ENCODE measurements at places on chromosomes 12 and 14. TPM values are rescaled to one million over a fixed set of nuclear protein-coding genes. Genes with fewer than 3 reads are reported as not detected.

GOLGA3 gene
- total RNA-seq = 61.1 TPM

C14orf39 gene
- total RNA-seq = 0.08 TPM

CHD8 gene
- total RNA-seq = 64.7 TPM

MYF6 gene
- not detected for total RNA-seq

ADAM21 gene
- total RNA-seq = 0.08 TPM

GRIN2B gene
- not detected for total RNA-seq

RAPGEF3 gene
- total RNA-seq = 5.8 TPM

FLVCR2 gene
- total RNA-seq = 9.7 TPM

FAM181A gene
- not detected for total RNA-seq

DNA sequence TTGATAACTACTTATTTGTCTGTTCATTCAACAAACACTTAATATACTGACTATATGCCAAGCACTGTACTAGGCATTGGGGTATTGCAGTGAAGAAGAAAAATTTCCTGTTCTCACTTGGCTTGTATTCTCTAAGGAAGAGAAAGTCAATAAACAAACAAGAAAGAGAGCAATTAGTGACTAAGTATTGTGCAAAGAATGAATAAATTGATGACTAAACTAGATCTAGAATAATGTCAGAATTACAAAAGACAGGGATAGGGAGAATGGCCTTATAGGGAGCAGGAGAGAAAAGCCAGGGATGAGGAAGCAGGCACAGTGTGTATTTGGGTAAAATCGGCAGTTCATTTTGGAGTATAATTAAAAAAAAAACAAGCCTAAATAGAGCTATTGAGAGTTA is 4.2 kb upstream of the LIN7A start:
- DNase-seq = no peak

- no peak for DNase-seq
These were observed 75.5 kb upstream of the OVCH1 start for GRCh38 chr12:29572938-29573337.

GRCh38 chr12:90945070-90945649 is 9.8 kb downstream of the CCER1 start:
- no peak for DNase-seq

DNA sequence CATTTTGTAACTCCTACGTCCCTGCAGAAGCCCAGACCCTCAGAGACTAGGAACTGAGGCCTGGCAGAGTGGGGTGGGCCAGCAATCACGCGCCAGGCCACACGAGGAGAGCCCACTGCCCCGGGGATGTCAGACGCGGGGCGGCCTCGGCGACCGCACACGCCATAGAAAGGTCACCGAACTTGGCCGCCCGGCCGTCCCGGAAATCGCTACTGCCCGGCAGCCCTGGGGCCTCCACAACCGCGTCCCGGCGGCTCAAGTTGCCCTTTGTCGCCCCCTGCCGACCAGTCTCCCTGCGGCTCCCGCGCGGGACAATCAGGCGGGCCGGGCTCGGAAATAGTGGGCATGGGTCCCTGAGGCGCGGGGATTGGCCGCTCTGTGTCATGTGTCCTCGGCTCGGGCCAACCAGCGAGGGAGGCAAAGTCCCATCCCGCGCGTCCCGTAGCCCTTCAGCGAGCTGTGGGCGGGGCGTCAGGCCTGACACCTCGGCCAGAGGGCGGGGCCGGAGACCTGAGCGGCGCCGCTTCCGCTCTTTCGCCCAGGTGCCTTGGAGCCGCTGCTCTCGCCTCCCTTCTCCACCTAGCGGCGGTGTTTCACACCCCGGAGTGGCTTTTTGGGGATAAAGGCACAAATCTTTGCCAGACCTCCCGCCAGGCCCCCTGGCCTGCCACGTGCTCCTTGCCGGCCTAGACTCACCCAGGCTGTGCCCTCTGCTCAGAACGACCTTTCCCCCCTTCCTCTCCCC is 33.4 kb upstream of the DEGS2 start:
- DNase-seq = peak; percentile 78

- peak; percentile 42 for DNase-seq
These were observed 515.7 kb upstream of the ATXN7L3B start for GRCh38 chr12:74021937-74022336.

DNA sequence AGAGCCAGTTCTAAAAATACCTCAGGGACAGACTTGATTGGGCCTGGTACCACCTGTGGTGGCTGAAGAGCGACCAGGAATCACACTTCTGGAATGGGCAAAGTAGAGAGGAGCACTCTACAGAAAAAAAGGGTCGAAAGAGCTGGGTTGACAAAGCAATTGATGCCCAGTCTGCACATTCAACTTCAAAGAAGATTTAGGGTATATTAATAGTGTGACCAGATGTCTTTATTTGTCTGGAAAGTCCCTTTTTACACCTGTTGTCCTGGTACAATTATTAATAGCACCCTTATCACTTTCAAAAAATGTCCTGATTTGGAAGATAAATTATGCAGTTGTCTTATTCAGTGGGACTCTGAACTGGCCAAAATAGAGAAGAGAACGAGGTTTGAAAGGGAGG is 137.5 kb downstream of the DYRK2 start:
- DNase-seq = no peak

- DNase-seq = no peak
These were observed 192.0 kb downstream of the SYT10 start for GRCh38 chr12:33247625-33248024.

GRCh38 chr12:14984766-14985285 is 12.0 kb downstream of the PDE6H start:
- no peak for DNase-seq

DNA sequence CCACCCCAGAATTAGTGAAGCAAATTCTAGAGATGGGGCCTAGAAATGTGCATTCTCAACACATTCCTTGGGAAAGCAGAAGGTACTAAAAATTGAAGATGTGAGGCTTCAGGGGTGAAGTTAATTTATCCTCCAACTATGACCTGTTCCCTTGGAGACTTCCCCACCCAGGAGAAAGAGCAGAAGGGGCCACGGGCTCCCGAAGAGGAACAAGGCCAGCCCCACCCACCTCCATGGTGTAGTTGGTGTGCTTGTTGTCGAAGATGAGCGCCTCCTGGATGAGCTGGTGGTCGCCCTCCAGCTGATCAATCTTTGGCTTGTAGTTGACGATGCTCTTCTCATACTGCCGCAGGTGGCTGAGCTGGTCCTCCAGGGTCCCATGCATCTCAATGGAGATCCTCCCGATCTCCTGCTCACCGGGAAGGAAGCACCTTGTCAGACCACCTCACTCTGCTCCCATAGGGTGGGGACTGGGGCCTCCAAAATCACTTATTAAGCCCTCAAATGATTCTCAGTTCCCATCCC is 87.8 kb upstream of the ZFP36L1 start:
- no peak for DNase-seq

DNA sequence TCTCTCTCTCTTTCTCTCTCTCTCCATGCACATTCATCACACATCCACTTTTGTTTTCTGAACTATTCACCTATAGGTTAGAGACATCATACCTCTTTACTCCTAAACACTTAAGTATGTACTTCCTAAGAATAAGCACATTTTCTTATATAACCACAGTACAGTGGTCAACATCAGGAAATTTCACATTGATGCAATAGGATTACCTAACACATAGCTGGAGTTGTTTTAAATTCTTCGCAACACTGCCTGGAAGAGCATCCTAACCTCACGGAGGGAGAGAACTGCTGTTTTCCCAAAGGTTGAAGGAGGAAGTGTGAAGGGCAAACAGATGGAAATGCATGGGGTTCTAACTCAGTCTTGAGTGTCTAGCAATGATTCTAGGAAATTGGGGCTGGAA is 159.2 kb downstream of the SYT1 start:
- no peak for DNase-seq

GRCh38 chr12:96780330-96780729 is 126.7 kb upstream of the NEDD1 start:
- DNase-seq = no peak

GRCh38 chr12:99142651-99143050 is 497.6 kb downstream of the APAF1 start:
- DNase-seq = no peak

DNA sequence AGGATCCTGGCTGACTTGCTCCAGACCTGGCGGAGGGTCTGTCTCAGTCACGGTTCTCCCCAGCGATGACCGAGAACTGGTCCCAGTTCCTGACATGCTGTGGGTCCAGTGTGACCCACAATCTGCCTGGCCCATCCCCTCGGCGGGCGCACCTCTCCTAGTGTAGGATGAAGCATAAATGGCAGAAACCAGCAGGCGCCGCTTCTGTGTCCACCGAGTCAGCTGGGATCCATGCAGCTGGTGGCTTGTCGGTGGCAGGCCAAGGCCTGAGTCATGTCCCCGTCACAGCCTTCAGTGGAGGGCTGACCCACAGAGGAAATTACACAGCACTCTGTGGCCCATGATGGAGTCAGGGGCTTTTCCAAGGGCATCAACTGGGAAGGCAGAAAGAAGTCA is 38.5 kb downstream of the NFKBIA start:
- DNase-seq = no peak

DNA sequence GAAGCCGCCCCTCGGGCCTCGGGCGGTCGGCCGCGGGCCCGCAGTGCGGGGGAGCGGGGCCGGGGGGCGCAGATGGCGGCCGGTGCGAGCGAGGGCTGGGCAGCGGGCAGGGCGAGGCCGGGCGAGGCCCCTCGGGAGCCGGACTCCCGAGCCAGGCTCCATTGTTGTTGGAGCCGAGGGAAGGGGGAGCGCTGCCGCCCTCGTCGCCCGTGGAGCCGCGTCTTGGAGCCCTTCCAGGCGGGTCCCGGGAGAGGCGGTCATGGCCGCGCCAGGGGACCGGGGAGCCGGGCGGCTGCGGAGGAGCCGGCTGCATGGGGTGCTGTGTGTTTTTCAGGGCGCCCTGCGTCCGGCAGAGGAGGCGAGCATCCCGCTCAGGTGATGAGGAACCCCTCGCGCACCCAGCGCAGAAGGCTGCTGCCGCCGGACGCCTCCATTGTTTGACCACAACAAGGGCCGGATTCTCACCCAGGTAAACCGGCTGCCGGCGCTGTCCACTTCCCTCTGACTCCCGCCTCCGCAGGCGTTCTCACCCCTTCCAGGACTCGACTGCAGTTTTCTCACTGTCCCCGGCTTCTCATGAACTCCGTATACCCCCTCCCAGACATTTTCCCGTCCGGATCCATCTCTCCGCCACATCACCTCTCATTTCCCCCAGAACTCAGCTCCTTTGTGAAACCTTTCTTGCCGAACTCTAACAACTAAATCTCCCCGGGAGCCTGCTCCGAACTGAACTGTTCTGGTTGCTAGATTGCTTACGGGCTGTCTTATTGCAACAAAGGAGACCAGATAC is 732 bp downstream of the ZNF664 start:
- no peak for DNase-seq

DNA sequence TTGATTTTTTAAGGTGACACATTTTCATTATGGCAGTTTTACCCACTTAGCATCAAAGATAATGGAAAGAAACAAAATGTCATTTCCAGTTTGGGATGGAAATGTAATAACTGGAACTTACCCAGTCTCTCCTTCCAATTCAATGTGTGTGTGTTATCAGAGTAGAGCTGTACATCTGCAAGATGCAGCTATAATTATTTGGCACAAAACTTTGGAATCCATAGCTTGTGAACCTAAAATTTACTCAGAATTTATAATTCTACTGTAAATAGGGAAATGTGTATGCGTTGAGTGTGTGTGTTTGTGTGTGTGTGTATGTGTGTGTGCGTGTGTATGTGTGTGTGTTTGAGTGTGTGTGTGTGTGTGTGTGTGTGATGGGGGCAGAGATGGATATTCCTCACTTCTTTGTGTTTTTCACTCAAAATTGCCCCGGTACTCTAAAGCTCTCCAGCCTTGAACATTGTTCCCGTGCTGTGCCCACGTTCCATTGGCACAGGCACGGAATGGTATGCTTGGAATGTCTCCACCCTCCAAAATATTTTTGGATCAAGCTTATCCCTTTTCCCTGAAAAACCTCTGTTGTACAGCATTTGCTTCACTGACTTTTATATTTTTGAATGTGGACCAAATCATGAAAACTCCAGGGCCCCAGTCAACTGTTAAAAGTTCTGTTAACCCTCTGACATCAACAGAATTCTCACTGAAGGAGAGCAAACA is 150.2 kb upstream of the BMP4 start:
- DNase-seq = no peak

DNA sequence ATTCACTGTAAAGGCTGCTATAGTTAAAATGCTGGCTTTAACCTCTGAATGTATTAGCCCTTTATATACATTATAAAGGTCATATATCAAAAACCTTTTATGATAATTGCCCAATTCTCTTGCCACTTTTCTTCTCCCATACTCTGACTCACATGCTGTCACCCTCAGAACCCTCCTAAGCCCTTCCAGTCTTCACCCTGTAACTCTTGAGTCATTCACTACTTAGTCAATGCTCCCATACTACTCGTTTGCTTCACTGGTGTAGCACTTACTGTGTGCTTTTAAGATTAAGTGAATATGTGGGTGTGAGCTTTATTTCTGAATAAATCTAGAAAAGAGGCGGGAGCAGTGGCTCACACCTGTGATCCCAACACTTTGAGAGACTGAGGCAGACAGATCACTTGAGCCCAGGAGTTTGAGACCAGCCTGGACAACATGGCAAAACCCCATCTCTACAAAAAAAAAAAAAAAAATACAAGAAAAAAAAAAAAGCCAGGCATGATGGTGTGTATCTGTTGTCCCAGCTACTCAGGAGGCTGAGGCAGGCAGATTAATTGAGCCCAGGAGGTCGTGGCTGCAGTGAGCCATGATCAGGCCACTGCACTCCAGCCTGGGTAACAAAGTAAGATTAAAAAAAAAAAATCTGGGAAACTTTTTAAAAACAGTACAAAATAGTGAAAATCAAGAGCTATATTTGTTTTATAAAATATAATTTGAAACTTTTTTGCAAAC is 37.6 kb downstream of the SPATA7 start:
- peak; percentile 2 for DNase-seq

- no peak for DNase-seq
These were observed 127.6 kb downstream of the FSCB start for GRCh38 chr14:44379292-44379977.

DNA sequence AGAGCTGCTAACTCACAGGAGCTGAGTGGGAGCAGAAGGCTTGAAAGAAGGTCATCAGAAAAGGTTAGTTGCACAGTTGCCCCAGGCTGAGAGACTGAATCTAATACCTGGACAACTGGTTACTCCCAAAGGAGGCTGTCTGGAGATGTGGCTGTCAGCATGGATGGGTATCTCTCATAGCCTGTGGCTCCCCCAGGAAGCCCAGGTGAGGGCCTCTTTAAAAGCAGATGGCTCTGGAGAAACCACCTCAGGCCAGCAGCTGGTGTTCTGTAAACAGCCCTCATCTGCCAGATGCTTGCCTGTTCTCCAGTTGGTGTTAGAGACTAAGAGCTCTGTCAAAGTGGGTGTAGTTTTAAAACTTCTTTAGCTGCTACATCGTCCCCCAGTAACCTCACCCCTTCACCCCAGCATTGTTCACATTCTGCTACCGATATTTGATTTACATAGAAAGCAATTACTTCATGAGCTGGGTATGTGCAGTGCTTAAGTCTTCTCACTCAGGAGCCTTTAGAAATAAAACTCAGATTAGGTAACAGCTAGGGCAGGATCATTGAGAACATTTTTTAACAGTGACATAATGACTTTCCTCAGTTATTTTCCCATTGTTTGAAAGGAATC is 25.8 kb downstream of the DACT1 start:
- no peak for DNase-seq

- DNase-seq = no peak
These were observed 33.8 kb upstream of the SMUG1 start for GRCh38 chr12:54222609-54223008.

Measured in Panc1 (cell line).